ENCODE measurements at places on chromosomes 11 and 22. TPM values are rescaled to one million over a fixed set of nuclear protein-coding genes. Genes with fewer than 3 reads are reported as not detected.

OR2D2 gene
- not detected for total RNA-seq

DRAP1 gene
- 228 TPM for total RNA-seq

RAB3IL1 gene
- not detected for total RNA-seq

PIWIL4 gene
- total RNA-seq: 8.7 TPM

TP53I11 gene
- 72.6 TPM for total RNA-seq

RASD2 gene
- 0.05 TPM for total RNA-seq

ACO2 gene
- total RNA-seq: 48.3 TPM

PRMT3 gene
- 33.1 TPM for total RNA-seq

DMC1 gene
- not detected for total RNA-seq

CLCF1 gene
- 29.7 TPM for total RNA-seq

NARS2 gene
- 20.8 TPM for total RNA-seq

GNB1L gene
- 115 TPM for total RNA-seq

FZD4 gene
- total RNA-seq: 1.6 TPM

C11orf91 gene
- total RNA-seq: 0.31 TPM

GRM5 gene
- total RNA-seq: not detected

TMPRSS5 gene
- total RNA-seq: 1.6 TPM

OR10G6 gene
- total RNA-seq: not detected

GRCh38 chr11:73931039-73931645 is 19.7 kb upstream of the DNAJB13 start:
- peak; percentile 88 for DNase-seq

DNA sequence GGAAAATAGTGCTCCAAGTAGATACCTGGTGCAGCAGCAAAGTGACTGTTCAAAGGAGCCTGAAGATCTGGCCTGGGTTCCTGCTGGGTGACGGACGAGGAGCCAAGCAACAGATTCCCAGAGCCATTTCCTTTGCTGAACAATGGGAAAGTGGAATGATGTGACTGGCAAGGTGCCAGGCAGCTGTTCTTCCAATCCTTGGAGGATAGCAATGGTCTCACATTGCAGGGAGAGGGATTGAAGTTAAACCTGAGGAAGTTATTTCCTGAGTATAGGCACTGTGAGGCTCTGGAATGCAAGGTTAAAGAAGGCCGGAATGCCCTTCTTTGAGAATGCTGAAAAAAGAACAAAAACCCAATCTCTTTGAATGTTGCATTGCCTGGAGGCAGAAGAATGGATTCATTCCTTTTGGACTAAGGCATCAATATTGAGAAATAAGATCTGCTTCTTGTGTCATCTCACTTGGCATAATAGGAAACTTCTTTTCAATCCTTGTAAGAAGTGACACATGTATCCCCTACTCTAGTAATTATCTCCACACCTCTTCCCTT is 223.8 kb downstream of the BLID start:
- no peak for DNase-seq

DNA sequence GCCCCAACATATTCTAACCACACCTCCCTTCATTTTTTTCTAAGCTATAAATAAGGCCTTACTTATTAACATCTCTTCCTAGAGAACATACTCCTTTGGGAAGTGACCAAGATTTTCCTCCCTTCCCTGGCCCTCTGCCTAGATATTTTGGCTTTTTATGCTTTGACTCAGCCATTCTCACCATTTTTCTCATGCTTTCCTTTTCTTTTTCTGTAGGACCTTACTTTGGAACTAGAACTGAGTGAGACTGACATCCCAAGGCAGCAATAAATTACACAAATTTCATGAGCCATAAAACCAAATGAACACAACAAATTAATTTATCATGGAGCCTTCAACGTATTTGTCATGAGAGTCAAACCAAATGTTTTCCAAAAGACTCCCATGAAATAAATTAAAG is 142.7 kb upstream of the CTSC start:
- DNase-seq: no peak

DNA sequence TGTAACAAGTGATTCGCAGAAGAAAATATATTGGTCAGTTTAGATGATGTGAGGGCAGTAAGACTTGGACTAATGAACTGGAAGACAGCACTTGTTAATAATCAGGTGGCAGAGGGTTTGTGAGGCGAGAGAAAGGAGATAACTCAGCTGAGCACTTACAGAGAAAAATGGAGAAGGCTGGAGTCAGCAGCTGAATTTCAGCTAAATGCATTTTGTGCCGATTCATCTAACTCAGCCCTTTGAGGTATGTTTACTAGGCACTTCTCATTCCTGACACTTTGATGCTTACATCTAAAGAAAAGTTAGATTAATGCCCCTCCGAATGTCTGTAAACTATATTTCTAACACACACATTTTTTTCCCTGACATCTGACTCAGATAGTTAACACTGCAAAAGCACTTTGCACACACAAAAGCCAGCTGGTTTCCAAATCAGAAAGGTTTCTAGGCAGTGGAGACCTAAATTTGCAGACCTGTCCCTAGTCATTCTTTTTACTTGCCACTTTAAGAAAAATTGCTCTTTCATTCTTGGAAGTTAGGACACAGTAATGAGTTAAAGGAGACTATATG is 859.5 kb upstream of the CCDC90B start:
- no peak for DNase-seq

DNA sequence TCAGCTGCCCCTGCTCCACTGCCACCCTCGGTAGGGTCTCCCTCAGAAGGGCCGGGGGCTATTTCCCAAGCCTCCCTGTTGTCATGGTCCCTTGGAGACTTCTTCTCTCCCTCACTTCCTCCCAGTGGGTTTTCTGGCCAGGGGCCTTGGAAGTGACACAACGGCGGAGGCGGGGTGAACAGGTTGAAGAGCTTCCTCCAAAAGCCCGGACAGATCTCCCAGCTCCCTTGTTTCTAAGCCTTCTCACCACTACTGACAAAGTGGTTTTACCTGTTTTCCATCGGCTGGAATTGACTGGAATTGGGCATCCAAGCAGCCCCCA is 14.5 kb downstream of the MYH9 start:
- DNase-seq: peak; percentile 41

DNA sequence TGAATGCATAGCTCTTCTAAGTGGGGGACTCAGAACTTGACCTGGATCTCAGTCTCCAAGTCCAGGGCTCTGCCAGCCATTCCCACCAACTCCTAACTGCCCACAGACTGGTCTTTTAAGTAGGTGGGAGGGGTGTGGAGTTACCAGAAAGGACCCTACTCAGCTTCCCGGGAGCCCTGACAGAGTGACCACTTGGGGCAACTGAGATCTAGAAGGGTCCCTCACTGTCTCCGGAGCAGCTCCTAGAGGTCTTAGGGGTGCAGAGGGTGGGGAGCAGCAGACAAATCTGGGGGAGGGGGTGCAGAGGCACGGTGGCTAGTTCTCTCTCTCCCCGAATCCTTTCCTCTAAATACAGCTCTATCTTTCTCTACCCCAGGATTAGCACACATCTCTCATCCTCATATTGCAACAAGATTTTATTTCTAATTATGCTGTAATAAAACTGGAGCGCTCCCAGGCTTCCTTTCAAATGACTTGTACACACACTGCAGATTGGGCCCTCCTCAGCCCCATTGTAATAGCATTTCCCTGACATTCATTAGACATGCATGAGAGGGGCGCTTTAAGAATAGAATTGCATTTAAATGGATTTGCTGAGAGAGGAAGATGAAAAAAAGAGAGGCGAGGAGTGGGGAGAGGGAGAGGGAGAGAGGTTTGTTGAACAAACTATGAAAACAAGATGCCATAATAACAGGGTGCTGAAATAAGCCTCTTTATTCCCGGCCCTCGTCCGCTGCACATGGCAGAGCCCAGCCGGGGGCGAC is 219.0 kb downstream of the CEP164 start:
- DNase-seq: no peak

GRCh38 chr11:113977071-113977490 is 2.2 kb downstream of the HTR3A start:
- DNase-seq: no peak

DNA sequence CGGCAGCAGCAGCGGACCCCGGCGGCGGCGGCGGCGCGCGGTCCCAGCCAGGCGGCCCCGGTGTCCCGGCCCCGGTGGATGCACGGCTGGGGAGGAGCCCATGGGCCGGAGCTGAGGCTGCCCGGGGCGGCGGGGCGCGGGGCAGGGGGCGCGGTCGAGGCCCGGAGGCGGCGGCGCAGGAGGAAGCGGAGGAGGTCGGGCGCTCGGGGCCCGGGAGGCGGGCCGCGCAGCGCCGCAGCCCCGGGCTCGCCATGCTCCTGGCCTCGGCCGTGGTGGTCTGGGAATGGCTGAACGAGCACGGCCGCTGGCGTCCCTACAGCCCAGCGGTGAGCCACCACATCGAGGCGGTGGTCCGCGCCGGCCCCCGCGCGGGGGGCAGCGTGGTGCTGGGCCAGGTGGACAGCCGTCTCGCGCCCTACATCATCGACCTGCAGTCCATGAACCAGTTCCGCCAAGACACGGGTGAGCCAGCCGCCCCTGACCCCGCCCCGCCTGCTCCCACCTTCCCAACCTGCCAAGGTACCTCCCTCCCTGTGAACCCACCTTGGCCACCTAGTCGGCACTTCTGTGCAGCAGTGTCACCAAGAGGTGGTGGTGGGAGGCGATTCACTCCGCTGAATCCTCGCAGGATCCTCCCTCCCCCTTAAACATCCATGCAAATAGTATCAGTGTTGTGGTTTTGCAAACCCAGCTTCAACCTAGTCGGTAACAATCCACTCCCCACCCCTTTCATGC is 580 bp downstream of the DTX4 start:
- DNase-seq: no peak

- DNase-seq: no peak
Observed at GRCh38 chr11:1780700-1781592, 17.2 kb upstream of the CTSD start.

DNA sequence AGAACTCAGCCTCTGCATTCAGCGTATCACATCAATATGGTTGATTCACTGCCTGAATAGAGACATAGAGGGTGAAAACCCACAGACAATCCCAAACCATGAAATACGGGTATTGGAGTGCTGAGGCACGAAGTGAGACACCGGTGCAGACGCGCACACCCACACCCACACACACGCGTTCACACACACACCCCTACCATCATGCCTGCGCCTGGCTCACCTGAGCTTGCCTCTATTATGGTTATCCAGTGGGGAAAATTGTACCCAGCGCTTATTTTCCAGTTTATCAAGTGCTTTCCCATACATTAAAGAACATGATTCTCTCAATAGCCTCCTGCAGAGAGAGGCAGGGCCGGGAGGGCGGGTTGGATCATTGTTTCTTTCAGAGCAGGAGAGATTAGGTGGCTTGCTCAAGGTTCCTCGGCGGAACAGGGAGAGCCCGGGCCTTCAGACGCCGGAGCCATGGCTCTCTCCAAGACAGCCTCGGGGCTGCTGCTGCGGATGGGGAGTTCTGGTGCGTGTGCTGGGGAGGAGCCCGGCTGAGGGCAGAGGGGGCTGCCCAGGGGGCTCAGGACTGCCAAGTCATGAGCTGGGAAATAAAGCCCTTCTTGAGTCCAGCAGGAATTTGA is 78.9 kb upstream of the THY1 start:
- no peak for DNase-seq

GRCh38 chr11:74204701-74205100 is 33.6 kb downstream of the PPME1 start:
- DNase-seq: no peak

DNA sequence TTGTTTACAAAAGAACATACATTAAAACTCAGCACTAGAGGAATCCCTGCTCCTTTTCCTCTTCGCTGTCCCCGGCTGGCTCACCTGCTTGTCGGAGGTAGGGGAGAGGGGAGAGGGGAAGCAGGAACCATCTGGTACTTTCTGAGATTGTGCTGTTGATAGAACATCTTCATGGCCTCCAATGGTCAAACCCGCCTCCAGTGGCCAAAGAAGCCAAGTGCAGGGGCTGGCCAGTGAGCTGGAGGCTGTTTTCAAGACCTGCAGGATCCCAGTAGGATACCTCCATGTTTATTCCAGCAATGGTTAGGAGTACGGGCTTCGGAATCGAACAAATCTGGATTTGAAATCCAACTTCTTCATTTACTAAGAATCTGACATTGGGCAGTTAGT is 92.6 kb downstream of the PKNOX2 start:
- peak; percentile 4 for DNase-seq

DNA sequence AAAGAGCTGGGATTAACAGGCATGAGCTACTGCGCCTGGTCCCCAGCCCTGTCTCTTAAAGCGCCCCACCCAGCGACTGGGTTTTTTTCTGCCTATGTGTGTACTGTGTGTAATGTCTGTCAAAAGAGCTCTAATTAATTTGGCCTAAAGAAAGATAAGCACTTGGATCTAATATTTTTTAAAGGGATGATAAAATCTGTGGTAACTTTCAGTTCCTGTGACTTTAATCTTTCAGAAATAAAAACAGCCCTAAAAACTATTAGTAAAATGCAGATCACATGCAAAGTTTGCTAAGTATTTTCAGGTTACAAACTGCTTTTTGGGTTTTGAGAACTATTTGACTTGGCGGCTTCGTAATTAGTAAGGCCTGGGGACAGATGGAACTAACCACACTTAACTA is 1358.7 kb downstream of the LRRC4C start:
- DNase-seq: no peak

- no peak for DNase-seq
Observed at GRCh38 chr11:114225661-114226060, 70.5 kb upstream of the NNMT start.

GRCh38 chr11:69467646-69468045 is 13.8 kb upstream of the LINC01488 start:
- DNase-seq: peak; percentile 6

- DNase-seq: peak; percentile 60
Observed at GRCh38 chr11:18171377-18172000, 1.1 kb upstream of the MRGPRX4 start.

- no peak for DNase-seq
Observed at GRCh38 chr22:18130018-18130417, 19.4 kb downstream of the TUBA8 start.

GRCh38 chr22:32204856-32205722 is at the start of gene RFPL2:
Gene RFPL2 (minus strand): TSS chr22:32205073. CDS start chr22:32202451, 2,622 bp downstream.
- DNase-seq: peak; percentile 60

GRCh38 chr11:81000334-81000733 is 1559.5 kb upstream of the TENM4 start:
- peak; percentile 14 for DNase-seq

GRCh38 chr11:9211322-9211721 is 53.8 kb downstream of the DENND5A start:
- DNase-seq: no peak

DNA sequence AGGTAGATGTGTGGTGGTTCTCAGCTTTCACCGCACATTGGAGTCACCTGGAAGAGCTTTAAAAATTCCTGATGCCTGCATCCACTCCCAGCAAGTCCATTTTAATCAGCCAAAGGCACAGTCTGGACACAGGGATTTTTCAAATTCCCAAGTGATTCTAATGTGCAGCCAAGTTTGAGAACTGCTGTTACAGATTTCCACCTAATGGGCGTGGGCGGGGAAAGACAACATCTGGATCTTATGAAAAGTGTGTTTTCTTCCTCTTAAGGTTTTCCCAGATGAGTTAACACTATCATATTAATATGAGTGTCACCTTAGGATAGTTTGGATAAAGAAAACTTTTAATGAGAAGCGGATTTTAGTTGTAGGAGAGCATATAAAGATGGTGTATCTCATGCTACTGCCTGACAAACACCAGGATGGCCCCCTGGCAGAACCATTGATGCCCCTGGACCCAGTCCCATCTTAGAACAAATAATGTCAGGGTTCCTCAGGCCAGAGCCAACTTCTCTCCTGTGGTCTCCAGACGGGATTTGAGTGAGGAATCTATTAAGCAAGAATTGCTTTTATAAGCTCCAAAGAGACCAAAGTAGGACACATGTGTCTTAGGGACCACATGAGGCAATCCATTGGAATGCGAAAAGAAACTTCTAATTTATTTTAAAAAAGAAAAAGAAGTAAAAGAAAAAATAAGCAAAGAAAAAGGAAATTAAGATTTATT is 31.9 kb downstream of the POU2AF1 start:
- no peak for DNase-seq

GRCh38 chr11:67465189-67465510 is 3.9 kb downstream of the TMEM134 start:
- peak; percentile 50 for DNase-seq

Data from HT-29 (cell line).